Central memory CD8-positive, alpha-beta T cell (primary cell): ENCODE measurements at places on chromosomes 2 and 18.

DNA sequence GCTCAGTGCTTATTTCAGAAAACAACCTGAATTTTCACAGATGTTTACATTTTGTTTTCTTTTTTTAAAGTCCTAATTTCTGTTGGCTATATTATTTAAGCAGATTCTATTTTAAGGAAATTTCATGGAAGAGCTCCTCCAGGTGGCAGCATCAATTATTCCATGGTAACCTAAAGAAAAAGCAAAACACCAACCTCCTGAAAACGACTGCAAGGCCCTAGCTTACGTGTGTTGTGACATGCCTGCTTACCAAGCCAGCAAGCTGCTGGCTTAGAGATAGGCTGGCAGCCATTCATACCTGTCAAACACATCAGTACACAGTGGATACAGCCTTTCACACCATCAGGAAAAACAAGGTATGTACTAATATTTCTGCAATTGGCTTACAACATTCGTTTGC lies 64.9 kb downstream of the LPIN2 start:
- DNase-seq: no peak

GRCh38 chr2:37190290-37190689 lies 1.8 kb upstream of the SULT6B1 start:
- DNase-seq: no peak

DNA sequence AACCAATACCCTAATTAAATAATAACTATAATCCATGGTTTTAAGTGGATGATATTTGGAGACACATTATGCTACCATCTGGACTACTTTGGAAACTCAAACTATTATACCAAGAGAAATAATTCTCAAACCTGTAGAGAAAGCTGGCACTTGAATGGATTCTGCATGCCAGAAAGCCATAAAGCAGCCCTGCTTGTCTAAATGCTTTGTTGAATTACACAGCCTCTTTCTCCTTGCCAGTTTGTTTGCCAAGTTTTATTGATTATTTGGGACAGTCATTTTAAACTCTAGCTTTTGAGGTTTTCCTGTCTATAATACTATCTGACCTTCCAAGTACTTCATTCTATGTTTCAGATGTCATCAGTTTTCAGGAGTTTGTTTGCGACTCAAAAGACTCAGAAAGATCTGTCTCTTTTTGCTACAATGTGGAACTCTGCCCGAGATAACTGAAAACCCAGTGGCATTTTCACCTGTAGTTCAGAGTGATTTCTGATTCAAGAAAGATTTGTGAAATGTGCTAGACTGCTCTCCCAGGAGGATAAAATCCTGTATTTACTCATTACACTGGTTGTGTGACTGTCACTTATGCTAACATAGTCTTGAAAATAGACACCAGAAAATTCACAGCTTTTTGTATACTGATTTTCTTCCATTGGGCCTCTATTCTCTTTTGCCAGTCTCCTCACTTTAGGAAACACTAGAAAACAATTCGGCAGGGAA lies 29.2 kb upstream of the MBOAT2 start:
- no peak for DNase-seq

DNA sequence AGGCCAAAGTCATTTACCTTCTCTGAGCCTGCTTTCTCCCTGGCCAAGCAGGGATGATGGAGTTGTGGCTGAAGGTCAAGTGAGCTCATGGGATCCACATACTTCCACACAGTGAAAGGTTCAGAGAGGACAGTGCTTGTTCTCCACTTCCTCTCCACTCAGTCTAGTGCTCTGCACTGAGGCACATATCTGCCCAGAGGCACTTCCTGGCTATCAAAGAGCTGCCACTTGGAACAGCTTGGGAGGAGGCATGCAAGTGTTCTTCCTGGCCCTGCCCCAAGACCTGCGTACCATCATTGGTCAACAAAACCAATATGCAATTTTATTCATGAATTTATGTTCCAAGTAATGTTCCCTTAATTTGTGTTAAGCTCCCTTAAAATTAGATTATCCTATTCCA lies 71.9 kb downstream of the RNF152 start:
- no peak for DNase-seq

DNA sequence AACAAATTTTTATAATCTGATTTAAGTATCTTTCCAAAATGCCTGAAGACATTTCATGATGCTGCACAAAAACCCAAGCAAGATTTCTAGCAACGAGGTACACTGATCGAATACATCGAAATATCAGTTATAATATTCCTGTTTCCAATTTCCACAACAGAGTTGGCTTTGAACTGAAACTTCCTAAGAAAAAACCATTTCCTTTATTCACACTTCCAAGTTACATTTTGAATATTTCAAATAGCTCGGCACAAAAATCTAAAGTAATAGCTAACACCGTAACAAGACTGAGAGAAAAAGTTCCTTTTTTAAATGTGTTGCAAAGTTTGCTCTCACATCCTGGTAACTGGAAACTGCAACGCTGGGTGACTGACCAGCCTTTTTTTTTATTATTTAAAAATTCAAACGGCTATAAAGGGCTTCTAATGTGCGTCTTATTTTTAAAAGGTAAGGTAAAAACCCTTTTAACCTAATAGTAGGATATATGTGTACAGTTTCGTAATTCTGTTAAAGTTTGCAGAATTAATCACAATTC lies 1.7 kb downstream of the HNRNPLL start:
- no peak for DNase-seq

DNA sequence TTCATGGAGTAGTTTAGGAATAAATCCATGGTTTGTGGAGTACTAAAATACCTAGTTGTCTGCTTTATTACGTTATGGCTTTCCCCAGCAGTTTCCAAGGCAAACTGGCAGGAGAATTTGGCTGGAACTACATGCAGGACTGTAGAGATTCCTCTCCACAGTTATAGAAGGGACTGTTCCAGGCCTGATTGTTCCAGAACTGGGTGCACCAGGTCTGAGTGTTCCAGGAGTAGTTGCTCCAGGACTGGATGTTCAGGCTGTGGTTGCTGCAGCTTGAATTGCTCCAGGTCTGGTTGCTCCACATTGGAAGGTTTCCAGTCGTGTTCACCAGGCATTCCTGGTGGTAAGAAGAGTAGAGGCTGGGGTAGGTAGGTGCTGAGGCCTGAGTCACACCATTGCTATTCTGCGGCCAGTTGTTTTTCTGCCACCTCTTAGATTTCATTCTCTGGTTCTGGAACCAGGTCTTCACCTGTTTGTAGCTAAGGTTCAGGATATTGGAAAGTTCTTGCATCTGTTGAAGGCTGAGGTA lies 28.1 kb downstream of the SGPP2 start:
- DNase-seq: no peak

- DNase-seq: no peak
Measured at GRCh38 chr2:225017713-225018112, 24.6 kb downstream of the DOCK10 start.

DNA sequence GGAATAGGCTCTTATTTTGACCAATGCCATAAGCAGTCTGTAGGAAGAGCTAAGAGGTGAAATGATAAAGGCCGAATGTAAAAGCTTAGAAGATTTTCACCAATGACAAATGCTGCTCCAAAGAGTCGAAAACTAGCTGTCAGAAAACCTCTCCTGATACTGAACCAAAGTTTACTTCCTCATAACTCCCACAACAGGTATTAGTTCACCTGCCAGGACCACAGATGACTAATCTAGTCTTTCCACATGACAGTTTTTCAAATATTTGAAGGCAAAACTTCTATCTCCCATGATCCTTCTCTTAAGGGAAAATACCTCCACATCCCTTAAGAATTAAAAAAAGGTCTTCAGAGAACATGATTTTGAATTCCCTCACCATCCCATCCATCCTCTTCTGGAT lies 473.2 kb upstream of the SPHKAP start:
- DNase-seq: no peak

GRCh38 chr2:97706708-97707345 lies 6.5 kb upstream of the ZAP70 start:
- no peak for DNase-seq

GRCh38 chr2:19866771-19867170 lies 35.0 kb downstream of the TTC32 start:
- no peak for DNase-seq

GRCh38 chr2:18149660-18150246 lies 271.3 kb downstream of the KCNS3 start:
- DNase-seq: no peak

- no peak for DNase-seq
Measured at GRCh38 chr18:39586741-39587140, 2021.1 kb upstream of the CELF4 start.

GRCh38 chr2:12661489-12661888 lies 55.2 kb upstream of the TRIB2 start:
- no peak for DNase-seq

DNA sequence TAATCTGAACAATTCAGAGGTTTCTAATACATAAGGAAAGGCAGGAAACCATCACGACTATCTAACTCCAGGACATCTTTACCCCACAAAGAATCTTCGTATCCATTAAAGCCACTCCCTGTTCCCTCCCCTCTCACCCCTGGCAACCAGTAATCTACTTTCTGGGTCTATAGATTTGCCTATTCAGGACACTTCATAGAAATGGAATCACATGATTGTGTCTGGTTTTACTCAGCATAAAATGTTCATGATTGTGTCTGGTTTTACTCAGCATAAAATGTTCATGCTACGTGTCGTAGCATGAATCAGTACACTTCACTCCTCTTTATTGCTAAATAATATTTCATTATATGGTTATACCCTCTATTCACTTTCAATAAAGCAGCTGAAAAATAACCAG lies 11.6 kb downstream of the FECH start:
- no peak for DNase-seq

DNA sequence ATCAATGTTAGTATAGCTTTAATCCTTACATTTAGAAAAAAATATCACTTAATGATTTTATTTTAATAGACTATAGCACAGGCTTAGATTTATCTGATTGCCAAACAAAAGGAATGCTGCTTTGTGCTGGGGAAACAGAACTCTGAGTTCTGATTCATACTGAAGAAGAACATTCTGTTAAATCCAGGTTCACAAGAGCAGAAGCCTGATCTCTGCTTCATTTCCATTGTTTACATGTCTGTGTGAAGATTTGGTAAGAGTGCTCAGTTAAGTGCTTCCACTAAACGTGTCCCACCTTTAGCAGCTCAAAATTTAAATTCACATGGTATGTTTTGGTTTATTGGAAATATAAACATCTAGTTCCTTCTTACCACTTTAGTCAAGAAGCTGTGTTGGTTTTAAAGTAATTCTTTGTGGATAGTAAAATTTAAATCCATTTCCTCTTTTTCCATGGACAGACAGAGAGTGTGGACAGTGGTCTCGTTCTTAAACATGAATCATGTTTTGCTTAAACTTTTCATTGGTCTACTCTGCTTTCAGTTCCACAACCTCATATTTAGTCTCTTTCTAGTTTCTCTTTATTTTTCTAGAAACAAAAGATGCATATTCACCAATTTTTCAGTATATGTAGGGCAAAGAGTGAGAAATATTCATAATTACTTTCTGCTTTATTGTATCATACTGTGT lies 59.1 kb downstream of the NYAP2 start:
- no peak for DNase-seq

DNA sequence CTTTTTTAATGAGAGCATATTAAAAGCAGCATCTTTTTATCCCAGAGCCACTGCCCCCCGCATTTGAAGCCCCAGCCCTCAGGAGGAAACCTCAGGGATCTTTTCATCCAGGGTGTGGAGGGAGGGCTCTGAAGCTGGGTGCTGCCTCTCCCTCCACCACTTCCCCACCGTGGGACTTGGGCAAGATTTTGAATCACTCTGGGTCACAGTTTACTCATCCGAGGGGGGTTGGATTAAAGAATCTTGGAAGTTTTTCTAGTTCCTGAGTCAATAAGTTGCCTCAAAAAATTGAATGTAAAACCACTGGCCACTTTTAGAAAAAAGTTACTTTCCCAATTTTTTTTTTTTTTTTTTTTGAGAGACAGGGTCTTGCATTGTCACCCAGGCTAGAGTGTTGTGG lies 62.0 kb upstream of the ANKRD44 start:
- DNase-seq: no peak

- DNase-seq: no peak
Measured at GRCh38 chr2:222693837-222694236, 22.4 kb downstream of the MOGAT1 start.

DNA sequence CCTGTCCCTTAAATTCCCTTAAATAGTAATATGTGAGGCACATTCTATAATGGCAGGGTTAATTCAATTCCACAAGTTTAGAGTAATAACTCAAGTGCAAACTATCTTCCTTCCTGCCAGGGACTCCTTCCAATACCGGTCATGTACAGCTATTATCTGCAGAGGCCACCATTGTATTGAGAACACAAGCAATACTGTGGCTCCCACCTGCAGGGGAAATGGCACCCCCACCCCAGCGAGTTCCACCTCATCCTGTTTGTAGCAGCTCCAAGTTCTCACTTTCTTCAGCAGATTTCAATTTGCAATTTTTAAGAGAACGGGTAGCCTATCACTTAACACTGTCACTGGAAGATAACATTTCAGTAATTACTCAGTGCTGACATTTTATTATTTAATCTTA lies 172.1 kb upstream of the PID1 start:
- no peak for DNase-seq
